ENCODE measurements at places on chromosomes 1 and 21.

DNA sequence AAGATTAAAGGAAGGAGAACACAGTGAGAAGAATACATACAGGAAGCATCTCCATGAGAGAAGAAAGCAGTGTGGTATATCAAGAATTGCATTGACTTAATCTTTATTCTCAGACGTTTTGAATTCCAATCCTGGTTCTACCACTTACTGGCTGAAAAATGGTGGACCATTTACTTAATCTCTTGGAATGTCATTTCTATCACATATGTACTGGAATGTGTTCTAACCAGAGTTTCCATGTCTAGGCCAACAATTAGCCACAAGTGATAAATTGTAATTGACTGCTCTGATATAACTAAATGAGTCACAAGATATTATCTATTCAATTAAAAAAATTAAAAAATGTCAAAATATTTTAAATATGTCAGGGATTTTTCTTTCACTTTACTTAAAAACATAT is 626.1 kb downstream of the PTPRC start:
- no peak for DNase-seq

- no peak for DNase-seq
Observed at GRCh38 chr1:65165269-65165993, 17.4 kb downstream of the AK4 start.

DNA sequence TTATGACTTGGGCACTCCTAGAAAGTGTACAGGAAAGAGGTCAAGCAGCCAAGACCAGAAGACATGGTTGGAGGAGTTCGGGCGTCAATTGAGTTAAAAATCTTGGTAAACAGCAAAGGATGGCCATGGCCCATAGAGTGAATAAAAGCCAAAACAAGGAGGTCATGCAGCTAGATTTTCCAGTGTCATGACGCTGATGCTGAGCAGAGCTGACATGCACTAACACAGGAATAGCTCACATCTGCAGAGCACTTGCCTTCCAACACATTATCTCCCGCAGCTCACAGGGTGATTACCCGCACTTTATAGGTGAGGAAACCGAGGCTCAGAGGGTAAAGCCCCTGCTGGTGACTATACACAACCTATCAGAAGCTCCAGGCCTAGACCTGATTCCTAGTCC is 49.7 kb downstream of the TRABD2B start:
- DNase-seq = no peak

DNA sequence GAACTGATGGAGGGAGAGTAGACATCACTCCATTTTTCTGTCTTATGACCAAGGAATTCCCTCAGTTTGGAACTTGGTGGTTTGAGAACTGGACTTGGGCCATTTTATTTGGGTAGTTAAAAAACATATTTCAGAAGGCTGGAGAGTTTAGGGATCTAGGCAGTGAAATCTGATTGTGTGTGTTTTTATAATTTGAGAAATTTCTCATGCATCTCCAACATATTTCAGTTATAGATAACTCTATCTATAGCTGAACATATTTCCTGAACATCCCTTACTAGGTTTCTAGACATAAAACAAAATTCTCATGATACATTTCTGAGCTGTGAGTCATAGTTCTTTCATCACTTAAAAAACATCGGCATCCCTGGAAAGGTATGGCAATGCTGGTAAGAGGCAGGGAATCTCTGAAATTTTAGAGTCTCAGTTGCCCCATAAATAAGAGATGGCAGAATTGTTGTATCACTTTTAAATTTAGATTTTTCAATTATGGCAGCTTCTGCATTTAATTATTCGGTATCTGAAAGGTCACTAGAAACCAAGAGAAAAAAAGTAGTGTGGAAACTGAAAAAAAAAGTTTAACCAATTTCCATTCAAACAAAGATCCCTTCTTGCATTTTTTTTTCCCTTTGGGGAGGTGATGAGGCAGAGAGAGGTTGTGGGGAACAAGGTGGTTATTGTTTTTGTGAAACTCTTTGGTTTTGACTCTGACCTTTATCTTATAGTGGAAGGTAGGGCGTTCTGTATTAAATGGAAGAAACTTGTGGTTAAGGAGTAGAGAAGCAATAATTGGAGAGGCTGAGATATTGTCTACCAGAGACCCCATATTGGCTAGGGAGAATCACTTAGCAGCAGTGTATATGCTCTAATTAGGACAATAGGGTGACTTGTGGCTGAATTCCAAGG is 102.9 kb downstream of the FASLG start:
- no peak for DNase-seq

GRCh38 chr1:34176830-34177603 is at the start of gene C1orf94:
C1orf94 (plus strand) TSS chr1:34176907; CDS start chr1:34177790, 883 bp downstream.
- DNase-seq = no peak

- DNase-seq = no peak
Observed at GRCh38 chr1:114458237-114458777, 52.7 kb downstream of the TRIM33 start.

DNA sequence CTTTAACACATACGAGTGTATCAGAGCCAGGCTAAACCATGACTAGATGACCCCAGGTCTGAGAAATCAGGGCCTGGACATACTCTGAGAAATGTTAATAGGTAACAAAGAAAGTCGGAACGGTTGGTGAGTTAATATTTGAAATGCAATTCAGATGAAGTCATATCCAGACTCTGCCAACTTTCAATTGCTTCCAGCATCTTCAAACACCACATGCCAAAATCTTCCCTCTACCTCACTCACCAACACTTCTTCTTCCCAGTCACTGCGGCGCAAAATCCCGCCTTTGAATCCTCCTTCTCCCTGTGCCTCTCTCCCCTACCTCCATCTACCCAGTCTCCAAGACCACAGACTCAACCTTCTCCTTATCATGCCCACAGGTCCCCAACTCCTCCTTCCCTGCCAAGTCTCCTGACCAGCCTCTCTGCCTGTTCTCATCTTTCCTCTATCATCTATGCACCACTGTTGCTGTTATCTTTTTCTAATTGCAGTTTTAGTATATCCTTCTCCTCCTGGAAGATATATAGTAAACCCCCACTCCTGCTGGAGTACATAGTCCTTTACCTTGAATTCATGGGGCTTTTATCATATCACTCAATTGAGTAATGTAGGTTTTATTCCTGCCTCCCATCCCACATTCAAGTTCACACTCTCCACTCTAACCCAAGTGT is 41.3 kb downstream of the ZBTB18 start:
- no peak for DNase-seq

- peak; percentile 79 for DNase-seq
Observed at GRCh38 chr21:45615145-45615711, 28.3 kb upstream of the PCBP3 start.

DNA sequence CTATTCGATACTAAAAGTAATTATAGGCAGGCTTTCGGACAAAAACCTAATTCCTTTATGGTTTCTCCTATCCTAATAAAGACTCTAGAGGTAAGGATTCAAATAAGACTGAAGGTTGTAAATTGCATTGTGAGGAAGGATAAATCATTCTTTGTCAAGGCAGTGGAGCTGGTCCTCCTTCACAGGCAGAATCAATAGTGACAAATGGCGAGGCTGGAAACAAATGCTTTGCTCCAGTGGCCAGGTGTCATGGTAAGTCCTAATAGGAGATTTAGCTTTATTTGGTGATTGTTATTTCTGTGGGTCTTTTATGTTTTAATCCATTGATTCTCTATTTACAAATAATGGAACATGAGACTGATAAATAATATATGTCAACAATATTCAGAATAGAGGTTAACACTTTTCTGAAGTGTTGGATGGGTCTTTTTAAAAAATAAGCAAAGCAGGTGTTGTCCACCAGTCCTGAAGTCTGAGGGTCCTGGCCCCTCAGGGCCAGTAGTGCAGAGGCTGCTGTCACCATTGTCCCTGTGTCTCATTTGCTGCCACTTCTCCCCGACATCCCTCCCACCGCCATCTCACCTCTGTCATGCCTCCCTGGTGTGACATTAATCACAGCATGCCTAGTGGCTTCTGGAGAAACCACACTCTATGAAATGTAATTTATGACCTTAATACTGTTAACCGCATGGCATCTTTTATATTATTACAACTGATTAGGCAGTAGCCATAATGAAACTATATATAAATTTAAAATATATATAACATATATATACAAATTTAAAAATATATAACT is 120.9 kb upstream of the MAGI3 start:
- DNase-seq = no peak

- DNase-seq = no peak
Observed at GRCh38 chr1:220734571-220735326, 13.4 kb upstream of the MTARC2 start.

DNA sequence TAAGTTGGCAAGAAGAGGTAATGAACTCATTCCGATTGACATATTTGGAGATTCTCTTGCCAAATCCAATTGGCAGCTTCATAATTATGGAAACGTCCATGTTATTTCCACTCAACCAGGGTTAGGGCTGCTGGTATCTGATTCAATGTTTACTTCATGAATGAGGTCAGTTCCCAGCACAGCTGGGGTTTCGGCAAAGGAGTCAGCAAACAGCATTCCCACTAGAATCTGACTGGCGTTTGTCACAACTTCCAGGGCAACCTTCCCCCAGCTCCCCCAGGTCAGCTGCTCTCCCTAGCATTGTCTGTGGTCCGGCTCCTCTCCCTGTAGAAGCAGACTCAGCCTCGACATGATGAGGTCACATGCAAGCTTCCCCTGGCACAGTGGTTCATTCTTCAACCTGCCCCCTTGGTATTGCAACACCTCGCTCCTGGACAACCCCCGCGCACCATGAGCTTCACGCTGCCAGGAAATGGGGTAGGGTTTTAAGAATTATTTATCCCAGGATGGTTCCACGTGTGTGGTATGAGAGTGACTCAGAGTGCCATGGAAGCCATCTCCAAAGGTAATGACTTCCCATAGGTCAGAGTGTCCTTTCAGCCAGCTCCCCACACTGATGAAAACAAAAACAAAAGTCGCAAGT is 100.7 kb upstream of the SLC25A33 start:
- no peak for DNase-seq

DNA sequence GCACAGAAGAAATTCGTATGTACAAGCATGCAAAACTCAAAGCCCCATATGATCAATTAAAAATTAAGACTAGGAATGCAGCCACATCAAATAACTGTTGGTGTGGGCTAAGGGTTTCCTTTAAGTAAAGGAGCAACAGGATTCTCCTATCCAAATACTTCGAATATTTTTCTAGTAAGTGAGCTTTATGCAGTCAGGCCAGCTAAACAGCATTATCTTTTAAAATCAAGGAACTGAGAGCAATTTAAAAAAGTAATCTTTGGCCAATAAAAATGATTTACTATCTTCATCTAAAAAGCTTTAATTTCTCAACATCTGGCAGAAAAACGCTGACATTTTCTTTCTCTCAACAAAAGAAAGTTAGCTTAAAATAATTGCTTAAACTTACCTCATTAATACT is 19.8 kb downstream of the CNN3 start:
- no peak for DNase-seq

- DNase-seq = no peak
Observed at GRCh38 chr1:204314893-204315658, 44.7 kb downstream of the PLEKHA6 start.

GRCh38 chr1:165880993-165881392 is 53.6 kb downstream of the UCK2 start:
- DNase-seq = no peak

GRCh38 chr1:163824006-163824405 is 502.3 kb downstream of the NUF2 start:
- DNase-seq = no peak

- DNase-seq = no peak
Observed at GRCh38 chr1:116679091-116679827, 11.7 kb upstream of the IGSF3 start.

DNA sequence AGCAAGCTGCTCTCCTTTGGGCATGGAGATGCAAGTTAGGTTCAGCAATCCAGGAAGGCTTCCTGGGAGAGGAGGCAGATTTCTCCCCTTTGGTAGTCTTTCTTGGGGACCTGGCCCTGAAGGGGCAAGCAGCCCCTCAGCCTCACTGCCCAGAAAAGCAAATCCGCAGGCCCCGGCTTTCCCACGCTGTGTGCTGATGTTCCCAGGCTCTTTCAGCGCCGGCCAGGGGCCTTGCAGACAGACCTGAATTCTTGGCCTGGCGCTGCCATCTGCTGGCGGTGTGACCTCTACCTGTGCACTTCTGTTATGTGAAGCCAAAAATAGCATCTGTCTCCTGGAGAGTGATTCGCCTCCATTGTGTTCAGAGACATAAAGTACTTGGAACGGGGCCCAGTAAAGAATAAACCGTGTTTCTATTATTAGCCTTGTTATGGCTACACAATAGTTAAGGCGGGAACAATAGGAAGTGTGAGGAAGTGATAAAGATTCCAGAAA is 64.8 kb downstream of the ALPL start:
- no peak for DNase-seq

GRCh38 chr1:93575621-93576284 is 105.9 kb downstream of the BCAR3 start:
- DNase-seq = no peak

GRCh38 chr1:44571712-44572571 is 102.3 kb downstream of the TMEM53 start:
- DNase-seq = peak; percentile 14

GRCh38 chr1:169894424-169895145 is 889 bp upstream of the SCYL3 start:
- DNase-seq = no peak

GRCh38 chr1:76998582-76999223 is 131.4 kb downstream of the ST6GALNAC5 start:
- no peak for DNase-seq

- no peak for DNase-seq
Observed at GRCh38 chr1:155236451-155236850, 18.8 kb downstream of the ENTREP3 start.
